ENCODE measurements at places on chromosomes 11 and 22.

DNA sequence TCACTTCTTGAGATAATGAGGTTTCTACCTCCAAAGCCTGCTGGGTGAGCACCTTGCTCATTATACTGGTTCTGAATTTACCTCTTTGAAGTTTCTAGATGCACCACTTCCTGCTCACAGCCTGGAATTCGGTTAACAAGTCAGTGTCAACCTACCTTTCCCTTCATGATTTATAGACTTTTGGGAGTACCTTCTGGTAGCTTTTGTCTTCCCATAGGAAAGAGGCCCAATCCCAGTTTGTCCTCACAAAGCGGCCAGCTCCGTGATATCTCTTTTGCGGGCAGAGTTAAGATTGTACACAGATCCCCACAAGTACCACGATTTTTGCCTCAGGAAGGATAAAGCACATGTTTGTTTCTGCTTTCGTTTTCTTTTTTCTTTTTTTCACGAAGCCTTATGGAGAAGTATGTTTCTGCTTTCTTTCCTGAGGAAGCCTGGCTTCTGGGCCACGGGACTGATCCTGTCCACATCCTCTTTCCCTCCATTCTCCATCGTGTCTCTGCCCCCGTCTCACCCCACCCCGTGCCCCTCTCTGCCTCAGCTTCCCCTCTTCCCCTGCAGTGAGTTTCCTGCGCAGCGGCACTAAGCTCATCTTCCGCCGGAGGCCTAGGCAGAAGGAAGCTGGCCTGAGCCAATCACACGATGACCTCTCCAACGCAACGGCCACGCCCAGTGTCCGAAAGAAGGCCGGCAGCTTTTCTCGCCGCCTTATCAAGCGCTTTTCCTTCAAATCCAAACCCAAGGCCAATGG is 5.7 kb upstream of the HINFP start:
- peak; percentile 41 for DNase-seq

DNA sequence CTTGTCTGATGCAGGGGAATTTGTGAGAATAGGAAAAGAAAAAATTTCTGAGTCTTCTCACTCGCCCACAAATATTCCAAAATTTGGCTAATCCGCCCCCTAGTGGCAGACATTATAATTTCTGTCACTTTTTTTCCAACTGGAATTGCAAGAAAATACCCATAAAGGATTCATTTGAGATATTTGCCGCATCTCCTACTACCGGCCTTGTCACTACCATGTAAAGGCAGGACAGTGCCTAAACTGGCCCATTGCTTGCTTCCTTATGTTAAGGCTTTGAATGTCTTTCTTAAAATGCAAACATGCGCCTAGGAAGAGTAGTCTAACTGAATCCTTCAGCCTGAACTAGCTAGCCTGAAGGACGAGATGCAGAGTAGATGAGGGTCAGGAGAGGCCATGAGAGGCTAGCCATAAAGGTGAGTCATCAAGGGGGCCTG is 9.3 kb upstream of the CEP295 start:
- DNase-seq = peak; percentile 6

DNA sequence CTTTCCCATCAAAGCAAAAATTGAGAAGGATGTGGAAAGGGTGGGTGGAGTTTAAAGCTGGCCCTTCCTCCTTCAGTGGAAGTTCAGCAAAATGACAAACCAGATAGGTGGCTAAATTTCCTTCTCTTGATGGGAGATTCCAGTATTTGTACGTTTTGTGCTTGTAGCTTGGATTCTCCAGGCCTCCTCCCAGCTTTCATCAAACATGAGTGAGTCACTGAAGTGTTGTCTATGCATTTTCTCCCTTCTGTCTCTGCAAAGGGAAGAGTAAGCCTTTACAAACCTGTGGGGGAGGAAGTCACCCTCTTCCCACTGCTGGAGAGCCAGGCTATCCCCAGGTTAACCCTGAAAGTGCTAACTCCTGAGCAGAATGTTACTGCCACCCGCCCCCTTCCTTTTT is 6.4 kb downstream of the MARK2 start:
- peak; percentile 40 for DNase-seq

DNA sequence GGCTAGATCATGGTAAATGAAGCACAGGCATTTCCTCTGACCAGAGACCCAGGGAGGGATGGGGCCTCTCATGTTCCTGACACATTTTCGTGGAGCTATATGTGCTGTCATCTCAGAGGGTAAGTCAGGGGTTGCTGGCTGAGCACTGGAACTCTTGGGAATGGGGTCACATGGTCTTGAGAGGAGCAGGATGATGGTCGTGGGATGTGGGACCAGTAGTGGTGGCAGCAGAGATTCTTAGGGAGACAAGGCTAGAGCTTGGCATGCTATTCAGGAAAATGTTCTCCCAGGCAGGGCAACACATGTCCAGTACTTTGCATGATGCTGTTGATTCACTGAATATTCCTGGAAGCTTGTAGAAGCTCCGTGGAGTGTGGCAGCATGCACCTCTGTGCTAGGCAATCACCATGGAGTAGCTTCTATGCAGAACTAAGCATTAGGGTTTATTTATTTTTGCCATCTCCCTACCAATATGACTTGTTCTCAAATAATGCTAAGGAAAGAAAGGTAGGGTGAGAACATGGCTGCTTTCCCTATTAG is 31.4 kb upstream of the TTC12 start:
- no peak for DNase-seq

- no peak for DNase-seq
Measured at GRCh38 chr22:17366830-17367229, 2.4 kb upstream of the CECR2 start.

DNA sequence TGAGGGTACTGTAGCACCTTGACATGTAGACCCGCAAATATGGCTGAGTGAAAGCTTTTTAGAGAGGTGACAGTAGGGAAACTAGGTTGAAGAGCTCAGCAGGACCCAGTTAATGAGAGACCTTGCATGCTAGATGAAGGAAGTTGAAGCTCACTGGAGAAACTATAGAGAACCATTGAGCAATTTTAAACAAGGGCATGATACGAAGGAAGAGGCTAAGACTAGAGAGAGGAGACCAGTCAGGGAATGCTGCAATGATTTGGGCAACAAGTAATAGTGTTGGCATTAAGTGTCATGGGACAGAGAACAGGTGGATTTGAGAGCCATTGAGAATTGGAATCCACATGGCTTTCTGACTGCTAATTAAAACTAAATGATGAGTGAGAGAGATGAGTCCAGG is 4.1 kb downstream of the OLFML1 start:
- DNase-seq = no peak

- DNase-seq = no peak
Measured at GRCh38 chr11:8095806-8096522, 15.0 kb downstream of the TUB start.

DNA sequence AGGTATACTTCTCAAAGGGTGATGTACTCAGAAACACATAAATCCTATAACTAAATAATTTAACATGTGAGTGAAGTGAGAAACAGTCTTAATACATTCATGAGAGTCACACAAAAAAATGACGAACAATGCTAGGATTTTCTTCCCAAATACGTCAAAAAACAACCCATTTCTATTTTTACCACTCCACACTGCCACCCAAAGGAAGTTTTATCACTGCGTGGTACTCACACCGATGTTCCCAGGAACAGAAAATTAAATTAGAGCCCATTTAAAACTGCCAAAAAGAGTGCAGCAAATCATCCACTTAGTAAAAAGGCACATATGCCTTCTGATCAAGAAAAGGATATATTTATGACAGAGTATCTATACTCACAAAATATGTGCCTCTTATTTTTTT is 710.9 kb upstream of the FAT3 start:
- DNase-seq = no peak

- DNase-seq = no peak
Measured at GRCh38 chr11:1830322-1831223, 4.2 kb upstream of the SYT8 start.

DNA sequence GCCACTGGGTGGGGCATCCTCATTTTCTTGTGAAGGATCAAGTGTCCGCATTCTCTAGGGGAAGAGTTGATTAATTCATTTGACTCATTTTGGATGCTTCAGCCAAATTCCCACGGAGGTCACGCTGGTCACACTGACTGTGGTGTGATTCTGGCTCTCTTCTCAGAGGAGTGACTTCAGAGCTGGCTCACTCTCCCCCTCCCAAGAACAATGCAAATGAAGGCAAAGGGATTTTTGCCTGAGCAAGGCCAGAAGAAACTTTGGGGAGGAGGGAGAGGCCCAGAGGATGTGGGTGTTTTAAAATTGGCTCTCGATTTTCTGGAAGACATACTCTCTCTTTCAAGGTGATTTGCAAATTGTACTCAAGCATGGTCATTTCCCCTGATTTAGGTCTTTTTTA is 51.1 kb upstream of the LMO2 start:
- DNase-seq = no peak

Data from hippocampal formation (tissue), 2 donors.